ENCODE measurements at places on chromosomes 11 and 22.

GRCh38 chr22:43346521-43346929 is 3.4 kb upstream of the SCUBE1 start:
- DNase-seq, result peak; percentile 24

- DNase-seq, result no peak
Observed at GRCh38 chr11:44029977-44030911, 17.5 kb upstream of the ACCSL start.

GRCh38 chr11:120210626-120211521 is at the start of gene OAF:
Gene OAF, plus strand, starts transcription at chr11:120211032. Its CDS starts 248 bp downstream, at chr11:120211280.
- peak; percentile 76 for DNase-seq

GRCh38 chr11:71235719-71236118 is 16.7 kb downstream of the SHANK2 start:
- no peak for DNase-seq

DNA sequence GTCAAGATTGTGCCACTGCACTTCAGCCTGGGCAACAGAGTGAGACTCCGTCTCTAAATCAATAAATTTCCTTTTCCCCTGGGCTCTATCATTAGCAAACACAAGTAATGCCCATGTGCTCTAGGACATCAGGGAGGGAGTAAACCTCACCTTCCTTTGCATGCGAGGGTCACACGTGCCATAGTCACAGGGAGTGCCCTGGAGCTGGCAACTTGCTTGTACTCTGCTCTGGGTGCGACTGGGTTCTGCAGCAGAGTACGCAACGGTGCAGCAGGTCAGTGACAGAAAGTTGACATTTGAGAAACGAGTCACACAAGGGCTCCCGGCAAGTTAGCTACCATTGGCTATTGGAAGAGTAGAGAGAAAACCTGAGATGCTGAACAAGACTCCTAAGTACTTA is 32.6 kb upstream of the CHKA start:
- DNase-seq, result no peak

GRCh38 chr11:20363500-20364340 is at the start of gene HTATIP2:
Gene HTATIP2, plus strand, starts transcription at chr11:20363714. Its CDS starts 524 bp downstream, at chr11:20364238.
- peak; percentile 81 for DNase-seq

DNA sequence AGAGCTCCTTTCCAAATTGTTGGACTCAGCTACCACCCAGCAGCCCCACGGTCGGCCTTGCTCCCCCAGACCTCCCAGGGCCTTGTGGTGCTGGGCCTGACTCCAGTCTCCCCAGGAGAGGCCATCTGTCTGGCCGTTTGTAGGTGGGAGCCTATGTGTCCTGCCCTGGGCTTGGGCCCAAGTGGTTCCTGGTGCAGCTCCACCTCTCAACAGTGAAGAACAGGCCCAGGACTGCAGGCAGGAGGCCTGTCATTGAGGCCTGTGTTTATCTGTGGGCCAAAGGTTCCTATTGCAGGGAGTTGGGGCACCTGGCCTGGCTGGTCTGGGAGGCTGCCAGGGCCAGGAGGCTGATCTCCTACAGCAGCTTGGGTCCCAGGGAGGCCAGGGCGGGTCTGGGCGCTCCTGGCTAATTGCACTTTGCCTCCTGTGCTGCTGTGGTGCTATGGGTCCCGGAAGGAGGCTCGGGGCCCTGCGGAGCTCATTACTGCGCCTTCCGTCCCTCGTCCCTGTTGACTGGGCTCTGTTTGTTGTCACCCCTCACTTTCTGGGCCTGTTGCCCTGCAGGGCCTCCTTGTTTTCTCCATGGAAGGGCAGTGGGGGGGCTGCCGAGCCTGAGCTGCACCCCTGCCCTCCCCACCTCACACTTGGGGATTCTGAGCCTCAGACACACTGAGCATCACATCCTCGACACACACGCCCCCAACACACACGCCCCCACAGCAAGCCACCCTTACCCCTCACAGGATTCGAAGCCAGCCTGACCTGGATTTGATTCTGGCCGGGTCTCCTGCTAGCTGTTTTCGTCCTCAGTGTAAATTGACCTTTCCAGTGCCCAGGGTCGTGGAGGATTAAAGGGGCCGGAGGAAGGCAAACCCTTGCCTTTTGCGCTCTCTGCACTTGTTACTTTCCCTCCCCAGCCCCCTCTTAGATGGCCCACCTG is 6.8 kb upstream of the OMP start:
- no peak for DNase-seq

DNA sequence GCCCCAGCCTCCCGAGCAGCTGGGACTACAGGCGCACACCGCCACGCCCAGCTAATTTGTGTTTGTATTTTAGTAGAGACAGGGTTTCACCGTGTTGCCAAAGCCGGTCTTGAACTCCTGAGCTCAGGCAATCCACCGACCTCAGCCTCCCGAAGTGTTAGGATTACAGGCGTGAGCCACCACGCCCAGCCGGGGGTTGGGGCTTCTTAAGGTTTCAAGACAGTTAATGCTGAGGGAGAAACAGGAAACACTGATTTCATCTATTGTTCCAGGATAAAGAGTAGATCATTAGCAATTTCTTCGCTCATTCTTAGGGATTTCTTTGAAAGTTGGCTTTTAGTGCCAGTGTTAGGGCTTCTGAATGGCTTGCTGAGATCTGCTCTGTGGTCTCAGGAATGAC is 21.2 kb upstream of the CLMP start:
- no peak for DNase-seq

DNA sequence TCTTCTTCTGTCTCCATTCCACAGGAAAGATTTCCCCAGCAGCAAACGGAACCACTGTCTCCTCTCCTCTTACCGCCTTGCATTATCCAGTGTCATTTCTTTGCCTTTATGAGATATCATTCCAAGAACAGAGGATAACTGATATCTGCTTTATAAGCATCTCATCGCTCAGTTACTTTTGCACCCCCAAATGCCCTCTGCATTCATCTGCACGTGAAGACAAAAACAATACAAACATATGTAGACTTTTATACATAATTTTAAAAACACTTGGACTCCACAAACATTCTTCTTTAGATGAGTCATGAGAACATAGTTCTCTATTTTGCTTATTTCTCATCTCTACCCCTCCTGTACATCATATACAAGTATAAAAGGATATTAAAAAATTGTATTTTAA is 512 bp upstream of the OR51T1 start:
- DNase-seq, result no peak

GRCh38 chr11:81497202-81497804 is 1236.4 kb downstream of the FAM181B start:
- peak; percentile 54 for DNase-seq

- peak; percentile 93 for DNase-seq
Observed at GRCh38 chr22:38201711-38202436, at the start of gene MAFF. Gene MAFF, plus strand, starts transcription at chr22:38201994. Its CDS starts 11,860 bp downstream, at chr22:38213854.

DNA sequence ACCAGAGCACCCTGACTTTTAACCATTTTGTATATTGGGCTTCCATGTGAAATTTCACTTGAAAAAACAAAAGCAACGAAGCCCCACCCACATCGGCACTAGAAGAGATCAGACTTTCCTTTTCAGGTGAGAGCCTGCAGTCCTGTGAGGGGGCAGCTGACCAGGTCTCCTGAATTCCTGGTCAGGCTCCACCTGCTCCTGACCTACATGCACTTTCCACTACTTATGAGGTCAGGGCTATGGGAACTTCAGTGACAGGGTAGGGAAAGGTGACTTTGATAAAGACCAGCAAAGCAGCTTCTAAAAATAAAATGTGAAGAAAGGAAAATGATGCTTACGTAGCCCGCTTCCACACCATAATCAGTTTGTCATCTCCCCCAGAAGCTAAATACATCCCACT is 24.7 kb downstream of the HIRA start:
- no peak for DNase-seq

DNA sequence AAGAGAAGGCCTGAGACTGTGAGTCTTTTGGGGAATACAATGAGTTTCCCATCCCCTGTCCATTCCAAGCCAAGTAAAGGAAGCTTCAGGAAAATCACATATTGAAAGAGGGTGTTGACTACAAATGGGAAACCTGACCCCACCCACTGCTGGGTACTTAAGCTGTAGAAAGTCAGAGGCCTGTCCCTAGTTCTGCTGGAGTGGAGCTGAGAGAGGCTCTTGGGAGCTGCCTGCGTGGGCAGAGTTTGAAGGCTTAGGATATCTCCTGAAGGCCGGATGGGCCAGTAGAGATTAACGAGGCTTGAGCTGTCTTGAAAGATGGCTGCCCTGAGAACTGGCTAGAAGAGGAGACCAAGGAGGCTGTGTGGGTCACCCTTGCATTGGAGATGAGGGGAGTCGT is 176.2 kb upstream of the NECTIN1 start:
- no peak for DNase-seq
